Activated CD4-positive, alpha-beta T cell treated with anti-CD3 and anti-CD28 coated beads, Interleukin-2, amount 10 ng/mL, durations not matched to agents 24 days and 14 days (primary cell): ENCODE measurements at places on chromosomes 4 and X.
A peak's percentile ranks its signal among the peaks of the same experiment; 100 is the strongest.

GRCh38 chr4:88041626-88042025 is 34.2 kb downstream of the PKD2 start:
- no peak for DNase-seq

DNA sequence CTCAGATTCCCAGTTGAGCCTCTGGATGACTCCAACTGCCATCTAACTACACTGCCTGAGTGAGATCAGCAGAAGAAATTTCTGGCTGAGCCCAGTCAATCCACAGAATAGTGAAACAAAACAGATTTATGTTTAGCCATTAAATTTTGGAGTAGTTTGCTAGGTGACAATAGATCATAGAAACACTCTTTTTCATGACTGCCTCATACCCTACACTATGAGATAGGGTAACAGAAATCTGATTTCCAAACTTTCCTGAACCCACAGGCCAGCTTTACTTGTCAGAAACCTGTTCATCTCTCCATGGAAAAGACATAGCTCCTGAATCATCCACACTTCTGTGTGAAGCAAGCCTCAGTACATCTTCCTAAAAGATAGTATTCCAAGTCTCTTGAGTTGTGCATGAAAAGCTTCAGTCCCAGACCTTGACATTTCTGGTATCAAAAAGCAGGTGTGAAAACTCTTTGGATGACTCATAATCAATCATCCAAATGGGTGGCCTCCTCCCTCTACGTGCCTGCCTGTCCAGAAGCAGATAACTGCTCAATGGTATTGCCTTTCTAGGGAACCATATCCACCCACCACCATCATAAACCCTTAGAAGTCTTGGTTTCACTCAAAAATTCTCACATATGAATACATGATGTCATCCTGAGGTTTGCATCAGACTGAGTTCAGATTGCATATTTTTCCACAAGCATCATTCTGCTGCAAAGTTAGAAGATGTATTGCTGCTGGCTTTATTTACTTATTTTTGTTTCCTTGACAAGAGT is 47.5 kb upstream of the RAP2C start:
- DNase-seq = no peak

DNA sequence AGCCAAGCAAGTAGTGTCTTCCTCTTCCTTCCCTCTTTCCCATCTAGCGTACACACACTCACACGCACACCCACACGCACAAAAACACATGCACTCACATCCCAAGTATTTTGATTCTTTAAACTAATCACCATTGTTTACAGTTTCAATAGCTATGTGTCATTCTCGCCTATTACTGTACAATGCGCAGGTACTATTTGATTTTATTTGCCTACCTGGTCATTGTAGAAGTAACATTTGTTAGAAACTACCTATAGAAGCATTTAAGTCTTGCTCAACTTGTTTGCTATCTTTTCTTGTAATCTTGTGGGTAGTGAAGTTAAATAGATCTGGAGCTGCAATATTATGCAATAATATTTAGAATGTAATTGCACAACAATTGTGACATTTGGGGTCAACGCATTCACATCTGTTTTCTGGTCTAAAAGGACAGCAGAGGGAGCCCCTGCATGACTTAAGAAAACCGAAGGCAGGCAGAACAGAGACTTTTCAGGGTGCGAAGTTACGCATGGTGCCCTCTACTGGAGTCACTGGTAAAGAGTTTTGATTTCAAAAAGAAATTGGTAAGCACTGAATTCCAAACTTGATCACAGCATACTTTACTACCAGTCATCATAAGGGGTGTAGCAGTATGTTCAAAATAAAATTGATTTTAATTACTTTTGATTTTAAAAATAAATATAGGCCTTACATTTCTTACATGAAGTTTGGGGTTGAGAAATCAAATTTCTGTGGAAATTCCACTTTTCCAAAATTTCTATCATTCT is 503.3 kb upstream of the FAM241A start:
- peak; percentile 76 for DNase-seq

DNA sequence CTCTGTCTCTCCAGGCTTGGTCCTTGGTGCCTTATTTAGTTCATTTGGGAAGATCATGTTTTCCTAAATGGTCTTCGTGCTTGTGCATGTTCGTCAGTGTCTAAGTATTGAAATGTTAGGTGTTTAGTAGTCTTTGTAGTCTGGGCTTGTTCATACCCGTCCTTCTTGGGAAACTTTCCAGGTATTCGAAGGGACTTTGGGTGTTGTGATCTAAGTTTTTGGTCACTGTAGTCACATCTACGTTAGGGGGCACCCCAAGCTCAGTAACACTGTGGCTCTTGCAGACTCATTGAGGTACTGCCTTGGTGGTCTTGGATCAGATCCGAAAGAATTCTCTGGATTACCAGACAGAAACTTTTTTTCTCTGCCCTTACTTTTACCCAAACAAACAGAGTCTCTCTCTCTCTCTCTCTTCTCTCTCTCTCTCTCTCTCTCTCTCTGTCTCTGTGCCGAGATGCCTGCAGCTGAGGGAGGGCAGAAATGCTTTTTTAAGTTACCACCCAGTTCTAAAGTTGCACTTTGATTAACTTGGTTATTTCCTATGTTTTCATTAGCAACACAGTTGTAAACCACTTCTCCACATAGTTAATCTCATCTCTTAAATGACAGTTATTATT is 67.6 kb upstream of the SLC7A3 start:
- peak; percentile 62 for DNase-seq

DNA sequence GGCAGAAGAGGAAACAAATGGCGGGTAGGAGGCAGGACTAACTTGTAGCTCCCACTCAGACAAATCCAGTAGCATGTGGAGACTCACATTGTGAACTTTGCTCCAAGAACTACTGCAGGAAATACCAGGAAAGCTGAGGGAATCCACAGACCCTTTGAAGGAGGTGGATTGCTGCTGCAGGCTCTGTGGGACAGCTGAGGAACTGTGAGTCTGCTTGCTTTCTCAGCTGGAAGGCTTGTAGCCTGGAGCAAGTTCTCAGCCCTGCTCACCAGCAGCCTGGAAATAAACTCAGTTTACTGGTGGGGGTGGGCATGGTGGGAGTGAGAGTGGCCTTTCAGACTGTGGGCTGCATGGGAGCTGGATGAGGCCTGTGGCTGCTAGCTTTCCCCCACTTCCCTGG is 16.0 kb downstream of the RTL3 start:
- no peak for DNase-seq

- DNase-seq = no peak
Observed at GRCh38 chrX:3504916-3505315, 158.5 kb upstream of the MXRA5 start.

- no peak for DNase-seq
Observed at GRCh38 chr4:89579771-89580170, 257.2 kb downstream of the SNCA start.
